ENCODE measurements at places on chromosomes 5 and 9.

DNA sequence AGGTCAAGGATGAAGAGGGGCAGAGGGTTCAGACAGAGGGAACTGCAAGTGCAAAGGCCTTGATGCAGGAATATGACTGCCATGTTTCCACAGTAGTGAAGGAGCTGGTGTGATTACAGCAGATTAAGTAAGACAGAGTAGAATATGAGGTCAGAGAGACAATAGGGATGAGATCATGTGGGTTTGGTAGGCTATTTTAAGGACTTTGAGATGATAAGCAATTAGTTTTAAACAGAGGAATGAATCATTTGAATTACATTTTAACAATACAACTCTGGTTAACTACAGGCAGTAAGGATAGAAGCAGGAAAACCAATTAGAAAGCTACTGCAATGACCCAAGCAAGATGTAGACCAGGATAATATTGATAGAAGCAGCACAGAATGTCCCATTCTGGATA lies 7.7 kb downstream of the CENPK start:
- DNase-seq: no peak

DNA sequence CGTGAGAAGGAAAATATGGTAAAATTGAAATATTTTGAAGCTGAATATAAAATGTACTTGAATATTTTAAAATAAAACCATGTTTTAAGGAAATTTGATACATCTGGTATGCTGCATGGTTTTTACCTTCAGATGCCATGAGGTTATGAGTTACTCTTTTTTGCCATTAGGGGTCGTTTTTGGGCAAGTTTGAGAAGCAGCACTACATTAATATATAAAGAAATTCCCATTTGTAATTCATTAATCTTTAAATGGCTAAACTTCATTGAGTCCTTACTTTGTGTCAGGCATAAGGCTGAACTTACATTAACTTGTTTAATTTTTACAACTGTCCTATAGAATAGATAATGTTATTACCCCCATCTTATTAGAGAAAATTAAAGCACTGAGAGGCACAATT lies 152.3 kb downstream of the KDM4C start:
- DNase-seq: peak; percentile 12

- no peak for DNase-seq
These were observed 55.0 kb upstream of the IL33 start for GRCh38 chr9:6160579-6160978.

GRCh38 chr5:2461701-2462691 lies 289.5 kb downstream of the IRX2 start:
- no peak for DNase-seq

DNA sequence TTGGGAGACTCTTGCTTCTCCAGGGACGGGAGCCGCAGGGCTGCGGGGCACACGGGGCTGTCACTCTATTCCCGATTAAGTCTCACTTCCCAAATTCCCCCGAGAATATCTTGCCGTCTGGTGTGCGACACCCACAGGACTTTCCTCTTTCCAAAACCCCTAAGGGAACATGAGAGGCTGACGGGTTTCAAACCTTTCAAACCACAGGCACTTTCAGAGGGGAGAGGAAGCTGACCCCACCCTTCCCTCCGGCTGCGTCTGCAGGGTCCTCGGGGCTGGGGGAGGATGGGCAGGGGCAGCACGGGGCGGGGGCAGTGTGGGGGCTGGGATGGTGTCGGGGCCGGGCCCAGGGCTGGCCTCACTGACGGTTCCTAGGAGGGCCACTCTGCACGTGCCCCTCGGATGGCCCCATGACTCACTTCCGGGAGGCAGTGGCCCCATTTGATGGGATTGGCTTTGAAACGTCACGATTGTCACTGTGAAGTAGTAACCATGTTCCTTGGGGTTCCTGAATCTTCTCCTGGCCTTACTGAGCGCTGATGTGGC lies 38.2 kb downstream of the SLC9A3 start:
- DNase-seq: no peak

DNA sequence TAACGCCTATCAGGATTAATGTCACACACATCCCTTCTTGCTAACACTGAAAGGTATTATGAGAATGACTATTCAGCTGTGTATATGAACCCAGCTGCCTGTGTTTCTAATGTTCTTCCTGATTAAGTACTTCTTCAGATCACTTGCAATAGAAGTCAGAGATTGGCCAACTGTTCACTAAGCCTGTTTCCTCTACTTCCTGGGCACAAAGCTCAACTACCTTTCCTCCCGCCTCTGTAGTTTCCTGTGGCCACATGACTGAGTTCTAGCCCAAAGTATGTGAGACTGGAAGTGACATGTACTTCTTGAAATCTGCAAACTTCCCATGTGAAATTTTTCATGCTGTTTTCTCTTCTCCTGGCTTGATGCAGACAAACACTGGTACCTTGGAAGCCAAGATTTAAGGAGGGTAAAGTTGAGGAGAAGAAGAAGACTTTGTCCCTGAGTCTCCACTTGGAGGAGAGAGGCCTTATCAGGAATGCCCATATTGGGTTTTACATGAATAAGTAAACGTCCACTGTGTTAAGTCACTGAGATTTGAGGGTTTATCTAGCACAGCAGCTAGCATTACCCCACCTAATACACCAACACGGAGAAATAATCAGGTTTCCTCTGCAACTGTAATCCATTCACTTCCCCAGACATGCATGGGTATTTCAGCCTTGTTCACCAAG lies 58.6 kb downstream of the SLIT3 start:
- no peak for DNase-seq

- no peak for DNase-seq
These were observed 7.0 kb downstream of the NDOR1 start for GRCh38 chr9:137212520-137212919.

DNA sequence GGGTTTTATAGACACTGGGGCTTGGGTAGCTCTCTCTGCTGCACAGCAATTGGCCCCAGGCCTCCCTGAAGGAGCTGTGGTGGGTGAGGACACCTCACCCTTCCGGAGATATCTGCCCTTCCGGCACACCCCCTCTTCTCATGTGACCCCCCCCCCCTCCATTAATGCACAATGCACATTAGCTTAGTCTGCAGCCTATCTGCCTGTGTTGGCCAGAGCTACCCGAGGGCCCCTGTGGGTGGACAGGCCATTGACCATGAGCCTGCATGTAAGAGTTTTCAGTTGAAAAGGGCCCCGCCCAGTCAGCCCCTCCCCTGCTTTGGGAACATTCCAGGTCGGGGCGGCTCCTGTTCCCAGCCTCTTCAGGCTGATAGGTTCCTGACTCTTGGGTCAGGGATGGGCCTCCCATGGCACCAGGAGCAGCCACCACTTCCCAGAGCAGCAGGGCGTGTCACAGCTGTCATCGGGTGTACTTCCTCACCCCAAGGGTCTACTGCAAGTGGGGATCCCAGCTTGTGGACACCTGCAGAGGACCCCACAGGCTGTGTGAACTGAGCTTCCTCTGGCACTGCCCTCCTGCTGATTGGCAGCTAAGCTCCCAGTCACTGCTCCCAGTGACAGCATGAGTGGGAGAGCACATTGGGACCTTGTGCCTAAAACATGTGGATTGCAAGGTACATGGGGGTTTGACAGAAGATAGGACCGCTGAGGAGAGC lies 17.8 kb downstream of the PHF2 start:
- no peak for DNase-seq

- DNase-seq: peak; percentile 88
These were observed 191.6 kb upstream of the MSX2 start for GRCh38 chr5:174532455-174533453.

Measured in SK-N-MC (cell line).